NCI-H1105 (cell line): ENCODE measurements at places on chromosomes 16 and 17.

- DNase-seq: no peak
Measured at GRCh38 chr16:50126183-50126582, 26.9 kb upstream of the TENT4B start.

DNA sequence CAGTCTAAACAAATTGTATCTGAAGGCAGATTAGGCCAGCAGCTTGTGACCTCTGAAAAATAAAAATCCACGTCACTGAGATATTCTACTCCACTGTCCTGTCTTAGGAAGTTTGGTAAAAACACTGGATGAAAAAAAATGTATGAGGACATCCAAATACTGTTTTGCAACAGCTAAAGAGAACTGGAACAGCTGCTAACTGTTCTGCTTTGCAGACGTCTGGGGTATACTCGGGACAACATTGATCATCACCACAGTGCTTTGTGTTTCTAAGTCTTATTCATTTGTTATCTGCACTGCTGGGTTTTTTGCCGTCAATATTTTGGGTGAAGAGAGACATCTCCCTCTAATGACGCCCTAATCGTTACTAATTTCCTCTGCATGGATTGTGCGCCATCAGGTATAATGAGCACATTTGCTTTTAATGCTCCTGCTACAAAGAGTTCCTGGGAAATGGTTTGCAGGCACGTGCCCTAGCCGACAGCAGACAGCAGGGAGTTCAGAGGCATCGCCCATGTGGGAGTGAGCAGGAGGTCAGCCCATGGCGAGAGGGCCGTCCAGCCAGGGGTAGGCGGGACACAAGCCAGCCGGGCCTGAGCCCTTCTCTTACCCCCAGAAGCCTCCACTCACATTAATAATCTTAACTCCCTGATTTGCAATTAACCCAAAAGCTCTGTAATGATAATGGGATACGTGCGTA is 87.0 kb downstream of the CBLN1 start:
- no peak for DNase-seq

DNA sequence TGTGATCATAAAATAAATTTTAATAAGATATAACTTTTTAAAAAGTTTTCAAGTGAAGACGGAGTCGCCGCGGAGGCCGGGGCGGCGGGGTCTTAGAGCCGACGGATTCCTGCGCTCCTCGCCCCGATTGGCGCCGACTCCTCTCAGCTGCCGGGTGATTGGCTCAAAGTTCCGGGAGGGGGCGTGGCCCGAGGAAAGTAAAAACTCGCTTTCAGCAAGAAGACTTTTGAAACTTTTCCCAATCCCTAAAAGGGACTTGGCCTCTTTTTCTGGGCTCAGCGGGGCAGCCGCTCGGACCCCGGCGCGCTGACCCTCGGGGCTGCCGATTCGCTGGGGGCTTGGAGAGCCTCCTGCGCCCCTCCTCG is at the start of gene FOXC2:
TSS of gene FOXC2 (plus strand) at position 229 of the 365 bp plus-strand sequence. CDS start 507 bp downstream, outside the sequence.
- DNase-seq: no peak

DNA sequence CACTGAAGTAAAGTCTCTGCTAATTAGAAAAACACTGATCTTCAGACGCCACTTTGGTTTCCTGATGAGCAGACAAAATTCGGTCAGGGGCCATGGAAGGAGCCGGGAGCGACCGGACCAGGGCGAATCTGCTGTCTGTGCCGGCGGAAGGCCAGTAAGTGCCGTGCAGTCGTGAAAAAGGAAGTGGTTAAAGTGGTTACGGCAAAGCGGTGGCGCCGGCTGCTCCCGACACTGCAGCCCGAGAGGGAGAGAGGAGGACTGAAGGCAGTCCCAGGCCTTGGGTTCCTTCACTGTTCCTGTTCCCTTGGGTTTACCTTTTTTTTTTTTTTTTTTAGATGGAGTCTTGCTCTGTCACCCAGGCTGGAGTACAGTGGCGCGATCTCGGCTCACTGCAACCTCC is 17.3 kb upstream of the HEXD start:
- no peak for DNase-seq

DNA sequence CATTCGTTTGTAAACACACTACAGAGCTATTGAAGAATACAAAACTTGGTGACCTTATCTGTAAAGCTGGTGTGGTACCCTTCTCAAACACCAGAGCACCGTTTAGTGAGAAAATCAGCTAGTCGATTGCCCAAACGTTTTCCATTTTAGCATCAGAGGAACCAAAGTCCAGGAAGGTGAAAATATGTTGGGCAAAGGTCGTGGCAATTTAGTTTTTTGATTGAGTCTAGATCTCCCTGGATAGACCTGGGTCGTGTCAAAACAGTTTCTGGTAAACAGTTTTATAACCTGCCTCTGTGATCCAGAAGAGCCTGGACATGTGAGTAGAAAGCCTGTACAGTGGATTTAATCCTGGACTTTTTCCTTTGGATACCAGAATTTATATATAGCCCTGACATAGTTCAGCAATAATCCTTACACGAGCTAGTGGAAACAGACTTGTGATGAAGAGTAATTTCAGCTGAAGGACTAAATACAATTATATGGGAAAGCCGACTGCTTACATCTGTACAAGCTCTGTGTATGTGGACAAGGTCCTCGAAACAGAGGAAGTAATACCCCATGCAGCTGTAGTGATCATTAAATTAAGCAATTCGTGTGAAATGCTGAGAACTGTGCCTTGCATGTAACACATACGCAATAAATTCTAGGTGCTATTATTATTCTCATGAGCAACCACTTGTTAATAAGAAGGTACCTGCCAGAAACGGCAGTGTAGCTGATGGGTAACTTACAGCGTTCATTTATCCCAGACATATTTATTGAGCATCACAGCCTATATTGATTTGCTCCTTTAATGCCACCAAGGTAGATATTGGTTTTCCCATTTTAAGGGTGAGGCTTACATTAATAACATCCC is 72.5 kb downstream of the MAP2K6 start:
- no peak for DNase-seq

GRCh38 chr17:28472871-28473497 is 460 bp upstream of the SLC13A2 start:
- no peak for DNase-seq

- no peak for DNase-seq
Measured at GRCh38 chr17:3027786-3028532, 35.4 kb downstream of the OR1D5 start.

DNA sequence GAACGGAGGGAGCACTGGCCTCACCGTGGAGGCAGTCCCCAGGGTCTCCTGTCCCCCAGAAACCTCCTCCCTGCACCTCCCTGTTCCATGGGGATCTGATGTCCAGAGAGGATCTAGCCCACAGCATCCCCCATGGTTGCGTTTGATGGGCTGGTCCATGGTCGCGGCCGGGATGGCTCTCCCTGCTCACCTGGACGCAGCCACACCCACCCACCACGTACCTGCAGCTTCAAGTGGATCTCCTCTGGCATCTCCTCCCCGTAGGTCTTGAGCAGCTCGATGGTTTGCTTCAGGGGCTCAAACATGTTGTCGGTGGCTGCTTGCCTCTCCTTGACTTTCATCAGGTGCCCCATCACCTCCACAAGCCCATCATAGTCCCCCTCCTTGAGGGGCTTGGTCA is 47.9 kb downstream of the DNAH17 start:
- no peak for DNase-seq

DNA sequence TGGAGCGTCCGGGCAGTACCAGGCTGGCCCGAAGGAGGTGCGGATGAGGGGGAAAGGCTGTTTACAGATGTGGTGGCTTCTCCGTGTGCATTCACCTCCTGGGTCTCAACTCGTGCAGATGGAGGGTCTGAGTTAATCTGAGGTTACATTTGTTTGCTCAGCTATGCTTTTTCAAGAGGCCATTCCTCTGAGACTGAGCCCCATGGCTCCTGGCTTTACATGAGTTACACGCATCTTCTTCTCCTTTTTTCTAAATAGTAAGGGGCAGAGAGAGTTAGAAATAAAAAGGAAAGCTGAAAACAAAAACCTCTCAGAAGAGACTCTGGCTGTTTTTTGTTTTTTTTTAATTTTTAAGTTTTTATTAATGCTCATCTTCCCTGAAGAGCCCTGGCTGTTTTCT is 29.0 kb downstream of the IRF8 start:
- DNase-seq: no peak

GRCh38 chr17:76716146-76716838 is 5.5 kb upstream of the MXRA7 start:
- DNase-seq: no peak

GRCh38 chr17:22443061-22443460 is 750.7 kb downstream of the KCNJ18 start:
- DNase-seq: no peak
